ENCODE measurements at places on chromosomes 2 and 18.

- no peak for DNase-seq
Measured at GRCh38 chr18:55753643-55754263, 165.8 kb upstream of the TCF4 start.

GRCh38 chr2:3539836-3540235 is 18.3 kb downstream of the RNASEH1 start:
- no peak for DNase-seq

GRCh38 chr2:111708476-111709180 is 175.4 kb downstream of the ANAPC1 start:
- DNase-seq: no peak

DNA sequence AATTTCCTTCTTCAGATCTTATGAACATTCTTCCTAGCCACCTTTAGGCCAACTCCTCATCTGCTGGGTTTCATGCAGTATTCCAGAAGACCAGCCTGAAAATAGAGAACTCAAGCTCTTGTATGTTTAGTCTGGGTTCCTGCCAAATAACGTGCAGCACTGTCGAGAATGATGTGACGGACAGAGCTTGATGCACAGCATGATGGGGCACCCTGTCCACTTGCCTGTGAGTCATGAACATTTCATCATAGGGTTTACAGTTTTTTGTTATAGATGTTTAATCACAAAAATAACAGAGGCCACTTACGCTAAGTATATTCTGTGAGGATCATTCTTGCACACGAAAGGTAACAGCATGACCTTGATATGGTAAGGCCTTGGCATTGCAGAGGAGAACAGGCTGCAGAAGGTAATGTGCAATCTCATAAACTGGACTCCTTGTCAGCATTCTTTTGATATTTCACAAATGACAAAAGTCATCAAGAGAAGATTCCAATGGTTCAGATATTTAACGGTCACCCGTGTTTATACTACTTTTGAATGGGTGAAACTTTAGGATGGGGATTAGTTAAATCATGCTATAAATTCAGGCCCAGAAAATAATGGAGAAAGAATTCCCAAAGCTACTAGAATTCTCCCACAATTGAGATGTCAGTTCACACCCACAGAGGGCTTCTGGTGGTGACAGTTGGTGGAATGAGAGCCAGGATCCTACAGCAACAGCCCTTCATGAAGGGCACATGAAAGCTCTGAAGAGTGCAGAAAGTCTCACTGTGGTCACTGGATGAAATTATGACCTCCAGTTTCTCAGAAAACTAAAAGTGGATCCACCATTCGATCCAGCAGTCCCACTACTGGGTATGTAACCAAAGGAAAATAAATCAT is 396.1 kb upstream of the RAB12 start:
- no peak for DNase-seq

DNA sequence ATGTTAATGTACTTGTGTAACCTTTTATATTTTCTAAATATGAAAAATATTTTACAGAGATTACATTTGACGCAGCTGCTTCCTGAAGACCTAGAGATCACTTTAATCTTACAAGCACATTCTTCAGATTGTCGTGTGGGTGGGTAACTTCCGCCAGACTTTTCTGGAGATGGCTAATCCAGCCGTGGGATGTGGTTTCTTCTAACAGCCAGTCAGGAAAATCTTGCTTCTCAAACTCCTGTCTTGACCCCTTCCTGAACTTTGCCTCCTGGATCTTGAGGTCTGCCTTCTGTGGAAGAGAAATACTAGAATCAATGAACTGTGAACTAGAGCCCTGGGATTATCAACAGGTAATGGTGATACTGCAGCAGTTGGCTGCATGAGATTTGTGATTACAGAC is 401.6 kb upstream of the TNP1 start:
- DNase-seq: no peak

DNA sequence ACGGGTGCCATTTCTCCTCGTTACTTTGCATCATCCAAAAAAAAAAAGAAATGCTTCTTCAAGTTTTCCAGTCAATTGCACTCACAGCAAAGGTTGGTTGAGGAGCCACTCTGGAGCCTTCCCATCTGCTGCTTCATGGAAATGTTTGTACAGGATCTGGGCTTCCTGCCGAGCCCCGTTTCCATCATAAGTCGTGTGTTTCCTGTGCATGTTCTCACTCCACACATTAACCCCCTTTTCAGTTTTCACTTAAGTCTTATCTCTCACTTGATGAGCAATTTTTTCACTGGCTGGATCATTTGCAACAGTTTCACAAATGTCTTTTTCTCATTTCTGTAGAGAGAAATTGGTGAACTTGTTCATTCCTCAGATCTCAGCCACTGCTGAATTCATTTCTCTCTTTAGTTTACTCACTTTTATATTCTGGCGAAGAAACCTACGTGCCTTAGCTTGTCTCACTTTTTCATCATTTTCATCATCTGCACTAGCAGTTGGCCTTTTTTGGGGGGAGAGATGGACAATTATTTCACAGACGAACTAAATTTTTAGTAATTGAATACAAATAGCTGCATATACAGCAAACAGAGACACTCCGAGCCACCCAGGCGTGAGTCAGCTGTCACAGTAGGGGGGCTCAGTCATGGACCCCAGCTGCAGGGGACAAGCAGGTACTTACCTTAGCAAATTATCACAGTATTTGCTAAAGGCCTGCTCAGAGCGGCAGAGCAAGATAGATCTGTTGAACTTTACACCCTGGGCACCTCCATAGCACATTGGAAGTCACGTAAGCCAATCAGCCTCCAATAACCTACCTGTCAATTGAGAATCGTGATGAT is 750.8 kb upstream of the ID2 start:
- DNase-seq: no peak

- no peak for DNase-seq
Measured at GRCh38 chr2:46302005-46302695, 4.9 kb downstream of the EPAS1 start.

- no peak for DNase-seq
Measured at GRCh38 chr18:12531749-12532148, 124.0 kb downstream of the PRELID3A start.

DNA sequence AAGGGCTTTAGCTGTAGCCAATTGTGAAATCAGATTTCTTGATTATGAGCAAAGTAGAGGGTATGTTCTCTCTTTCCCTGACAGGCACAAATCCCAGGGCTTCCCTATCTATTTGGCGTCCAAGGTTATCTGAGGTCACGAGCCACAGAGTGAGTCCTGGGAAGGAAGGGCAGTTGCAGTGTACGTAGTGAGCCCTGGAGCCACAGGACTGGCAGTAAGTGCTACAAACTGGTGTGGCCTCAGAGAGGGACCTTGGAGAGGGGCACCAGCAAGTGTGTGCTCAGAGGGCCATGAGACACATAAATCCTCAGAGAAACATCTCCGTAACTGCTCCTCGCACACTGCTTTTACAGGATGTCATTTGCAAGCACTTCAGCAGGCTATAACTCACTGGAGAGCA is 115.5 kb upstream of the SH3BP4 start:
- no peak for DNase-seq

DNA sequence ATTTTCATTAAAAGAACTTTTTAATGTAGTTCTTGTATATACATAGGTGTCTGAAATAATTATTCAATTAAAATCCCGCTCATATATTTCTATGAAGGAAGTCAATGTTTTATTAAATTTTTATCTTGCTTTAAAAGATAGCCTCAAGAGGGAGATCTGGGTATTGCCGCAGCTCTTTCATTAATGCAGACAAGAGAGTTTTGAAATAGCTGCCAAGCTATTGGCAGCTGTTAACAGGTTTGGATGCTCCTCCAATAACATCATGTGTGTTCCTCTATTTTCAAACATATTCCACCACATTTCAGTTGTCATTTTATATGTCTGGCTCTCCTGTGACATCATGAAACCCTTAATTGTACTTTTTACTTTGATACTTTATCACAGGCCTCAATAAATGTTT is 12.9 kb upstream of the NT5C1B start:
- DNase-seq: no peak

DNA sequence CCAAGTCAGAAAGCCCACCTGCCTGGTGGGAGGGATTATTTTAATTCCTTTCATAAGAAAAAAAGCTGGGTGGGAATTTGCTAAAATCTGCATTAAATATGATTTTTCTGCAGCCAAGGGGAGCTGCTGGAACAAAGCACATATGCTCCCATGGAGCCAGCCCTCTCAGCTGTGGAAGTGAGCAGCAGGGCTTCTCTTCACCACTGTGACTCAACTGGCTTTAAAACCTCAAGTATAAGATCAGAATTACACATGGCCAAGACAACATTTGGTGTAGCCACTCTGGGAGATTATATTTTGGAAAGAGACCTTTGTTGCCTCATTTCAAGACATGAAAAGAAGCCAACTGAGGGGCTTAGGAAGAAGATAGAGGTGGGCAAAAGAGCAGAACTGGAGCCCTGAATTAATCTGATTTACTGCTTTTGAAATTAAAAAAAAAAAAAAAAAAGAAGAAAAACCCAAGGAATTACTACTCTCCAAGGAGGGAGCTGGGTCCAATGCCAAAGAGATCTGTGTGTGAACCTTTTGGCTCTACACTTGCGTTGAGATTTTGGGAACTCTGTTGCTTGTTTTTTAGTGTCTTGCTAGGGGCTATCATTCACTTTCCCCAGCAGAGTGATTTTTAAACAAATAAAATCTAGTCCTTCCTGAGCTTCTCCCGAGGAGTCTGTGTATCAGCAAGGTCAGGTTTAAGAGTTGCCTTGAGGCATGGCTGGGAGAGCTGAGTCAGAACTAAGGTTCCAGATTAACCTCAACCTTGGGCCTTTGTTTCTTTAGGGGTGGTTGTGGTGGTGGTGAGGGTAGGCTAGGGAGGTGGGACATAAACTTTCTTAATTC is 6.0 kb downstream of the LHCGR start:
- no peak for DNase-seq

DNA sequence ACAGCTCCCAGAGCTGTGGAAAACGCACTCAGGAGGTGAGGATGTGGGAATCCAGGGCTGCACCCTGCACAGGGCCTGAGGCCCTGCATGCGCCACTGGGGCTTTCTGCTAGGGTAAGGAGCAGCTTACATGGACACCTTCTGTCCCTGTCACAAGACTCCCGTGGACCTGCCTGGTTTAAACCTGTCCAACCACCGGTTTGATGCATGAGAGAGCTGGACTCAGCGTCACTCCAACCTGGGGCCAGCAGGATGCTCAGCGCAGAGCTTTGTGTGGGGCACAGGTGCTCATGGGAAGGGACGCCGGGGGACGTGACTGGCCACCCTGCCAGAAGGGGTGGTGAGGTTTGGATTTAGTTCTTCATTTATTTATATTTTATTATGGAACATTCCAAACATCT is 24.2 kb downstream of the SNORC start:
- DNase-seq: no peak

DNA sequence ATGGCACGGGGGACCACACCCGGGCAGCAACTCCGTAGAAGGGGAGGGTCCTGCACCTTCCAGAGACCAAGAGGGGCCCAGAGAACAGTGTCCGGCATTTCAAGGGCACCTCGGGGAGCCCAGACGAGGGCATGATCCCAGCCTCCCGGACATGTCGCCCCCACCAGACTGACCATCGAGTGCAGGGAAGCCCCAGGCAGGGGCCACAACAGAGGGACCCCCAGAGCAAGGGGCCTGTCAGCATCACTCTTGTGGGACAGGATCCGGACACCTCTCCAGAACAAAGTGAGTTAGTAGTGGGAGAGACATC is 50.4 kb upstream of the CTDP1 start:
- no peak for DNase-seq

DNA sequence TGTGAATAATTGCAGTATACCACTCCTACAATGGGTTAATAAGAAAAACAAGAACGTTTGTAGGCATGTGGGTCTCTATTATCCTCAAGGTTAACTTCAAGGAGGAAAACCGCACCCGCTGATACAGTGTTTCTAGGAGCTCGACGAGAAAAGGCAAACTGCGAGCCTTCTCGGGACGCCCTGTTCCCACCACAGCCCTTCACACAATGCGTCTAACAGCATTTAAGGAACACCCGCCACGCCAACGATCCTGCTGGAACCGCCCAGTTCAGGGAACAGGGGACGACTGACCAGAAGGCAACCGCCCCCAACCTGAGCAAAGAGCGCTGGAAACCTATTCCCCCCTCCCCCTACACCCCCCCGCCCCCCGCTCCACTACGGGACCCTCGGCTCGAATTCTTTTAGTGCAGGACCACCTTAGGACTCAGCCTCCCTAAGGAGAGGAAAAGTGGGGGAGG is 710 bp upstream of the TMSB10 start:
- no peak for DNase-seq

- DNase-seq: no peak
Measured at GRCh38 chr2:239729681-239730566, 295.2 kb downstream of the NDUFA10 start.

- DNase-seq: no peak
Measured at GRCh38 chr2:18976168-18976961, 382.1 kb downstream of the OSR1 start.

GRCh38 chr2:239273280-239274234 is 127.3 kb downstream of the HDAC4 start:
- no peak for DNase-seq

DNA sequence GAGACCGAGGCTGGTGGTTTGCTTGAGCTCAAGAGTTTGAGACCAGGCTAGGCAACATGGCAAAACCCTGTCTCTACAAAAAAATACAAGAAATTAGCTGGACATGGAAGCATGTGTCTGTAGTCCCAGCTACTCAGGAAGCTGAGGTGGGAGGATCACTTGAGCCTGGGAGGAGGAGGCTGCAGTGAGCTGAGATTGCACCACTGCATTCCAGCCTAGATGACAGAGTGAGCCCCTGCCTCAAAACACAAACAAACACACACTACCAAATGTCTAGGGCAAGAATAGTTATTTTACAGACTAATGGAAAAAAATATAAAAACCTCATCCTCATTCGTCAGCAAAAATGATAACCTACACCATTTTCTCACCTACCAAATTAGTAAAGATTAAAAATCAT is 15.3 kb downstream of the BUB1 start:
- no peak for DNase-seq

GRCh38 chr2:19900931-19901441 is 797 bp downstream of the TTC32 start:
- DNase-seq: peak; percentile 41

DNA sequence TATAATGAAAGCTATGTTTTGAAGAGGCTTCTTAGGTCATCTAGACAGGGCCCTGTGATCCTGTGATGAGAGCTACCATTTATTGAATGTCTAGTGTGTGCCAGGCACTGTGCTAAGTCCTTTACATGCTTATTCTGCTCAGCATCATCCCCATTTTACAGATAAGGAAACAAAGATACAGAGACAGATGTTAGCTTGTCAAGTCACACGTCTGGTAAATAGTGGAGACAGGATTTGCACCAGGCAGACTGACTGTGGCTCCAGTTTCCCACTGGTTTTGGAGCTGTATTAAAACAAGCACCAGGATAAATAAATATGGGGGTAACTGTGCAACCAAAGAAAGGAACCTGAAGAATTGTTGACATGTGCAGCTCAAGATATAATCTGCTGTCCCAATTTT is 19.2 kb upstream of the EML6 start:
- DNase-seq: no peak

All from putamen (tissue), 1 donor.